ENCODE measurements at places on chromosomes 7 and 10.

DNA sequence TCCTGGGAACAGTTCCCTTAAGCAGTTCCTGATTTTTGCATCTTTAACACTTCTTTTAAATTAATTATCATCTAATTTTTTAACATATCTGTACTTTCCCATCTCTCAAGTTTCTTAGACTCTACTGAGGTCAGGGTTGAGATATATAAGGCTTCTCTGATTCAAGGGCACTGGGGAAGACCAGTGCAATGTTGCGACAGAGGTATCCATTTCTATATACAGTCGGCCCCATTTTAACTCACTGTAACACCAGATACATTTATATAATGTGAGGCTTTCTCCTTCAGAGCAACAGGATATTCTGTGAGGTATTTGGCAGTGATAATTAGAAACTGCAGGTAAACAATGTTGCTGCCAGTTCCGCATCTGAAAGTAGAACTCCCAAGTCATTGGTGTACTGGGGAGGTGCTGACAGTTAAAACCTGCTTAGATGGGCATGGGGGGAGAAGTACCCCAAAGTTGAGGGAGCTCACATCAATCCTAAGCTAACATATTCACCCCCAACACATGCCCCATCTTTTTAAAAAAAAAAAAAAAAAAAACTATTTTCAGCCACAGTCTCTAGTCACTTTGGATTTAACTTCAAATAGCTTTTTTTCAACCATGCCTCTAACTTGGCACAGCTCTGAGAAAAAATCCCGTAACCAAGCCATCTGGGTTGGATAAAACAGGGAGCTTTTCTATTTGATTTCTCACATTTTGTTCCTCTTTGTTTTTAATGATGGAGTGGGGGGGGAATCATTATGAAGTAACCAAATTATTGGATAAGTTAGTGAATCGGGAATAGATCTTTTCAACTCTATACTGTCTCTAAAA, 62.9 kb downstream of the REEP3 start:
- no peaks in the 10 kb centered on the region for H3K36me3 ChIP-seq
- DNase-seq = no peak

- H3K4me3 ChIP-seq = no peak overlapping the region
- peaks cover 26% of the 10 kb centered on the region for H3K4me1 ChIP-seq
- no peaks in the 10 kb centered on the region for H3K27me3 ChIP-seq
- peaks cover 7% of the 10 kb centered on the region for H3K36me3 ChIP-seq
- H3K27ac ChIP-seq = no peak overlapping the region
These were observed 14.8 kb downstream of the INHBA start for GRCh38 chr7:41688012-41688625.

DNA sequence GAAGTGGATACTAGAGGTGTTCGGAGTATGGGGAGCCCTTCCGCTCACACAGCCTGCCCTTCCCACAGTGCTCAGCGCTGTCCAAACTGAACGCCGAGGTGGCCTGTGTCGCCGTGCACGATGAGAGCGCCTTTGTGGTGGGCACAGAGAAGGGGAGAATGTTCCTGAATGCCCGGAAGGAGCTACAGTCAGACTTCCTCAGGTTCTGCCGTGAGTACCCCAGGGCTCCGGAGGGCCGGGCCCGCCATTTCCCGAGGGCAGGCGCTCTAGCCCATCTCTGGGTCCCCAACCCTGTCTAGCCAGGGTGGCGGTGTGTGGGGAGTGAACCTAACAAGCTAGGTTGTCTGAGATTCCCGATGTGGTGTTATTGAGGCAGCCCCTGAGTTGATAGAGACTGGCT, 59.1 kb downstream of the GTF2IRD1 start:
- DNase-seq = no peak
- no peaks in the 10 kb centered on the region for H3K4me1 ChIP-seq
- H3K27ac ChIP-seq = no peak overlapping the region
- no peaks in the 10 kb centered on the region for H3K36me3 ChIP-seq
- no peak overlapping the region for H3K4me3 ChIP-seq
- H3K27me3 ChIP-seq = no peaks in the 10 kb centered on the region

DNA sequence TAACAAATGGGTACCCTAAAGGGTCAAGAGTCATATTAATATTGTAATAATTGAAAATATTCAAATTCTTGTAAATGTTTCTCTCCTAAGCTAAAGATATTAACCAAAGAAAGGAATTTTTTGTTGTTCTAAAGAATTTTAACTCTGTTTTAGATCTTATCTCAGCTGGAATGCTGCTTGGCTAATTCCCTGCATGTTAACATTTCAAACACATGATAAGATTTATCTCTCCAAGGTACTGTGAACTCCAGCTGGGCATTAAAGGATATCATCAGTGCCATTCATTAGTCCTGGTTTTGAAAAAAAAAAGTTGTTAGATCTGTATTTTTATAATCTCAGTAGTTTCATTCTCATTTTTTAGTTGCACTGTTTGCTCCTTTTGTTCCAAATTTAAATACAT, 76.9 kb downstream of the MAPK8 start:
- no peaks in the 10 kb centered on the region for H3K36me3 ChIP-seq
- no peak overlapping the region for H3K4me3 ChIP-seq
- no peak for DNase-seq
- no peaks in the 10 kb centered on the region for H3K27me3 ChIP-seq

- H3K4me1 ChIP-seq = peaks cover 18% of the 10 kb centered on the region
- H3K4me3 ChIP-seq = peak within 1 kb of the TSS; percentile 63
- no peak for DNase-seq
- no peaks in the 10 kb centered on the region for H3K27me3 ChIP-seq
- no peak within 1 kb of the TSS for H3K27ac ChIP-seq
These were observed at the start of gene KCP for GRCh38 chr7:128910569-128910945. KCP (minus strand) TSS chr7:128910709; CDS start chr7:128910676, 33 bp downstream.

- H3K36me3 ChIP-seq = no peaks in the 10 kb centered on the region
- no peak overlapping the region for H3K27ac ChIP-seq
- H3K4me3 ChIP-seq = no peak overlapping the region
- H3K27me3 ChIP-seq = no peaks in the 10 kb centered on the region
These were observed 37.0 kb downstream of the GPR37 start for GRCh38 chr7:124728610-124729009.
